GDM1 (cell line): ENCODE measurements at places on chromosomes 5 and 9.

GRCh38 chr5:146653560-146653959 is 137.6 kb upstream of the GPR151 start:
- DNase-seq, result no peak

DNA sequence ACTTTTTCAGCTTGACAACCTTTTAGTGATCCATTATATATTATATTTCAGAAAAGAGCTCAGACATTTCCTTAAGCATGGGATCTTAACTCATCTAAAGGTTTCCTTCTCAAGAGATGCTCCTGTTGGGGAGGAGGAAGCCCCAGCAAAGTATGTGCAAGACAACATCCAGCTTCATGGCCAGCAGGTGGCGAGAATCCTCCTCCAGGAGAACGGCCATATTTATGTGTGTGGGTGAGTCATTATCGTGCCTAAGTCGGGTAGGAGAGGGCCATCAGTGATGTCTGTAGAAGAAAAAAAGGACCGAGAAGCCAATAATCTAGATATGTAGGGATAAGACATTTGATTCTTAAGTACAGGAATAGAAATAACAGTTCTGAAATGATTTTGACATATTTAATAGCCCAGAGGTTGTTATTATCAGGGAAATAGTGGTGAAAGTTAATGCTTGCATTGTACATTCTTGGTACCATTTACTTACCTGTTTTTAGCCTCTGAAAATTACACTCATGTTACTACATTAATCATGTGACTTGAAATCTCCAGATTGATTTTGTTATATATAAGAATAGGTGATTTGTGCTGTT is 28.2 kb downstream of the MTRR start:
- no peak for DNase-seq

DNA sequence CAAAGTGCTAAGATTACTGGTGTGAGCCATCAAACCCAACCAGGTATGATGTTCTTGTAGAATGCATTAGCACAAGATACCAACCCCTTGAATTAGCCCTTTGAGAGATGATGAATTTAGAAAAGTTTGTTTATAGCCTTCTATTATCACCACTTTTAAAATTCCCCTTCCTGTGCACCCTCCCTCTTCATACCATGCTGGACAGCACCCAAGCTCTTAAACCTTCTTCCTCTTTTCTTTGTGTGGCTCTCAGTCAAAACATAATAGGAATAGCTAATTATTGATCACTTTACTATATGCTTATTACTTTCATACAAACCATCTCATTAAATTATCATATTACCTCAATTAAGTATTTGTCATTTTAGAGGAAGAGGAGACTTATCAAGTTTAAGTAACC is 87.6 kb upstream of the TMED7 start:
- DNase-seq, result no peak

DNA sequence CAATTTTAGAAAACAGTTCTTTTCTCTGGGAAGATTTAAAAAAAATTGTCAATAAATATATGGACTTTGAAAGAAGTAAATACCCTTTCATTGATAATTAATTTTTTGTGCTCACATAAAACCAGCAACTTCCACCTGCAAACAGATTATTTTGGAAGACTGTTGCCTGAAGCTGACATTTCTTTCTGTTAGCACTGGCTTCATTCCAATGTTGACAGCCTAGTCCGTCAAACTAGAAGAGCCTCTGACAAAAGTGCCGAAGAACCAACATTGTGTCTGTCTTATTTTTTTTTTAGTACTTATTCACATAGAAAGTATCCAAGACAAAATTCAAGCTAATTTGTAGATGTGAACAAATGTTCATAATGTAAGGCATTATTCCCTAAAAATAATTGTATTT is 108.6 kb upstream of the TMEM161B start:
- DNase-seq, result no peak

GRCh38 chr5:97929383-97929782 is 746.3 kb upstream of the RIOK2 start:
- no peak for DNase-seq

GRCh38 chr5:113179156-113179555 is 202.6 kb downstream of the DCP2 start:
- DNase-seq, result no peak

- DNase-seq, result no peak
Measured at GRCh38 chr9:124412228-124412575, 3.0 kb downstream of the PSMB7 start.
